ENCODE measurements at places on chromosomes 7 and 10.

DNA sequence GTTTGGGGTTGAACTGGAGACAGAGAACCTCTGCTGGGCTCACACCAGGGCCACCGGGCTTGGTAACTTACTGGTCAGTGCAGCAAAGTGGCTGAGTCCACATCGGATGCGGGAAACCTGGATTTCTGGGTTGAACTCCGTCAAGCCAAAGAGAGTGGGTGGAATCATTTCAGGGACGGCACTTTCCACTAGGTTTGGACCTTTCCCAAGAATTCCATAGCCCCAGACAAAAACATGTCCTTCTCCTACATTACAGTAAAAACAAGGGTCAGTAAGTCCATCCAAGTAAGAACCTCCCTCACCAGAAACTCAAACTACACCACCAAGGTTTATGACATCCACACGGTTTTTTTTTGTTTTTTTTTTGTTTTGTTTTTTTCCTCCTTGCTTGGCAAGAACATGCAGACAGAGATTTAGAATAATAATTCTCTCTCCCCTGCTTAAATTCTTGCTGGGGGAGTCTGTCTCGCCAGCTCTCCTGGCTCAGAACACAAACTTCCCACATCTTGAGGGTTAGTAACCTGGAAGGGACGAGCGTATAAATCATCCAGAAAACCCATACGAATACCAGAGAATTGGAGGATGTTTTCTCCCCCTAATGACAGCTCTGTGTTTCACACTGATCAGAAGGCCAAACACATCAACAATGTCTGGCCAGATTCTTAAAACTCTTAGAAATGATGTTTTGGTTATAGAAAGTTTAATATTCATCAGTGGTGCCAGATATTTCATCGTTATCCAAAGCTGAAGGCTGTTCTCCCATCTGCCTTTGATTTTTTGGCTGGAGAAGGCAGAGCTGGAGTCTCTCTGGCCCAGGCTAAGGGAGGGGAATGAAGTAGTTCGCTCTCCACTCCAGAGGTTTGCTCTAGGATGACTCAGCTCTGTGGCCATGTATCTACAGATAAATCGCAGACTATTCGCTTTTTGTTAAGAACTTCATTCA is 17.5 kb downstream of the RCC1L start:
- no peak for DNase-seq

DNA sequence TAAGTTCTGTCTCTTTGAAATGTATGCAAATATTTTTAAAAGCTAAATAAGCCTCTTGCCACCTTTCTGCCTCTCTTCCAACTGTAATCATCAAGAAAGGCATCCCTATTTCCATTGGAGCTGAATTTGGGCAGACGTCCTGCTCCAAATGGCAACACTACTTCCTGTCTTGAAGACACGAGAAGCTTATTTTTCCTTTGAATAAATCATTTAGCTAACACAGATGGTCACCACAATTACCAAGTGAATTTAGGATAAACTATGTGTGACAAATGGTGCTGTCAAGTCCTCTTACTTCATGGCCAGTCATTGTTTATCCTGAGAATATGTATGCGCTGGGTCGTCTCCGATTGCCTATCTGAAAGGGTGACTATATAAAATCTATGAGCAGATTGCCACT is 268.0 kb downstream of the ANKRD7 start:
- no peak for DNase-seq

GRCh38 chr10:43963793-43964425 is 315.2 kb upstream of the ZNF32 start:
- no peak for DNase-seq

DNA sequence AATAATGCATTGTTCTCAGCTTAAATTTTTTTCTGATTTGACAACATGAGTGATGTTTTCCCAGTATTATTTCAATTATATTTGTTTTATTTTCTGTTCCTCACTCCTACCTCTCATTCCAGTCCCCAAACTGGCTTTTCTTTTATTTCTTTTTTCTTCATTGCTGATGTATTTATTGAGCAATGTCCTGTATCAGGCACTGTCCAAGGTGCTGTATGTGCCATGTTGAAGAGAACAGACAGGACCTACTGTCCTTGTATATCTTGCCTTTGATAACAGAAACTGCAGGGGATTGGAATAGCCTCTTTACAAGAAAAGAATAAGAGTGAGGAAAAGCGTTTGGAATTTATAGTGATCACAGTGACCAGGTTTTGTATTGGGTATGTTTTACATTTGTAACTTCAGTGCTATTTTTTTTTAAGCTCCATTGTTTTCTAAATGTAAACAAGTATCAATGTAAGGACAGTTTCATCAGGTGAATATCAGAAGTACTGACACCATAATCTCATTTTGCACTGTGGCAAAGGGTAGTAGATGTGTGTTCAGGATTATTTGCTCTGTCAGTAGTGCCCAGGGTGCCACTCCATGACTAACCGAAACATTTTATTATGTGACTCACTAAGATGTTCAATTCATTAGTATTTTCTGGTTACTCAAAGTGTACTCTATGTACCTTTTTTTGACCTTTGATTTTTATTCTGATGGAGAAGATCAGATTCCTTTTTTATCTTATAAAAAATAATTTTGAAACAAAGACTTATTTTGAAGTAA is 15.6 kb upstream of the CLDN12 start:
- DNase-seq: no peak

DNA sequence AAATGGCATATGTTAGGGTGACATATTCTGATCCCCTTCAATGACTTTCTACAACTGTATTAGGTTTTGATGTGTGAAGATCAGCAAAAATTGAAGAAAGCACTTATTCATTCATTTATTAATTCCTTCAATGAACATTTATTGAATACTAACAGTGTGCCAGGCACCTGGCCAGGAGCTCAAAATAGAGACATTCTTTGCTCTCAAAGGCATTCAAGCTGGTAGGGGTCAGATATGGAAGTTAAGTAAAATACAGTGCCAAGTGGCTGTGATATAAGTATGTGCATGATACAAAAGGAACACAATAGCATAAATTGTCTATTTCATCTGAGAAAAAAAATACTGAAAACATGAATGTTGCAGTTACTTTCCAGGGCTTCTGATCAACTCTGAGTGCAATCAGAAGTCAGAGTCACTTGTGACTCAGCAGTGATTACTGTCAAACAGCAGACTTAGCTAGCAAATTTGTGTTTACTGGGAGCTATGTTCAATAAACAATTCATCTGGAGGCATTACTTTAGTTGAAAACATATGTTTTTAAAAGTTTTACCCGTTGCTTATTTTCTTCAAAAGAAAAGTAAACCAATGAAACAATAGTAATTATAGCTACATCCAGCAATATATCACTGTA is 60.4 kb upstream of the CACNB2 start:
- no peak for DNase-seq

DNA sequence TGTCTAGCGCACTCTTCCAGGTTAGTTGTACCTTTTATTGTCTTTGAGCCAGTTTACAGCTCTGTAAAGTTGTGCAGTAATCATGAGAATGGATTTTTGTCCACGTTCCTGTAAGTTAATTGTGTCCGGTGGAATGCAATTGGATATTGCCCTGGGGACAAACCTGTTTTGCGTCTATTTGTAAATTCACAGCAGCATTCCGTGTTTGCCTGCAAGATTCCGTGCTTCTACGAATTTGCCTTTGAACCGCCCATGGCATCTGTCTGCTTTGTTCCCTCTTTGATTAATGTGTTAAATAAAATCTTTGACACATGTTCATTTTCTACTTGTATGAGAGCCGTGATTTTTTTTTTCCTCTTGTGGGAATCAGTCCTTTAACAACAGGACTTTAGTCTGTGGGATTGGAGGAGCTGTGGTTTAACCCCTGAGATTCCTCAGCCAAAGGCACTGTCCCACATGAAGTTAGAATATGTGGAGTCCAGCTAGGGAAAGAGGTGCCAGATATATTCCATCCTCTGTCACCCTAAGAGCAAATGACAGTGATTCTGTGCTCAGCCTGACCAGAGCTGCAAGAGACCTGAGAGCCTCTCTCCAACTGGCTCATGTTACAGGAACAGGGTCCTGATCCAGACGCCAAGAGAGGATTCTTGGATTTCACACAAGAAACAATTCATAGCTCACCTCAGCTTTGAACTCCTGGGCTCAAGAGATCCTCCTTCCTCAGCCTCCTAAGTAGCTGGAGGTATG is 126.3 kb downstream of the COL26A1 start:
- DNase-seq: no peak

DNA sequence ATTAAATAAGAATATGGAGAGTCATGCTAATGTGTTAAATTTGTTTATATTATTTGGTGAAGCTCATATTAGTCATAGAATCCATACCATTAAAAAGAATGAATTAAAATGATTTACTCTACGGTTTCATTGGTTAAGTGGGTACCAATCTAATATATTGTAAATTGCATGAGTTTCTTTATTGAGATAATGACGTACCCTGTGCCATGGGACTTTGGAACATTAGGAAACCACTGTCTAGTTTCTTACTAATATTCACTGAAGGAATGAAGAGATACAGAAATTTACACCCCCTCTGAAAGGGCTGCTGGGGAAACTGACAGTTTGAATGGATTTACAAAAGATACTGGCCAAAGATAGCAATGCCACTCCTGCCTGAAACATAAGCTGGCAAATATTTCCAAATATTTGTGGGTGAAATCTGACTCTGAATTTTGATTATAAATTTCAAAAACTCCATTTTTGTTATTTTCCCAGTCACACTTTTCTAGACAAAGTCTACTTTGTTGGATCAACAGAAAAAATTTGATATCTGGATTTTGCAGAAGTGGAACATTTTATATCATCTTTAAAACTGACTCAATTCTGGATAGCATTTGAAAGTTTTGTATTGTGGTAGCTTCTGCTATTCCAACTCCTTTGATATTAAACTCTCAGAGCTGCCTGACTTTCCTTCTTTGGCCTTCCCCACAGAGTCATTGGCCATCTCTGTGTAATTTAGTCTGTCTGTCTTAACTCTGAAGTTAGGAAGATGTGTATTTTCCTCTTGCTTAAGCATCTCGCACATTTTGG is 22.3 kb downstream of the MDFIC start:
- DNase-seq: no peak

- no peak for DNase-seq
Measured at GRCh38 chr10:27474741-27475140, 29.4 kb upstream of the RAB18 start.
